NCI-H446 treated with DMSO at 0.1 percent for 48 hours (cell line): ENCODE measurements at places on chromosomes 2 and 18.

- DNase-seq: no peak
Measured at GRCh38 chr2:63842149-63843061, 709 bp downstream of the UGP2 start.

GRCh38 chr2:157840568-157841156, 35.5 kb downstream of the ACVR1 start:
- no peak for DNase-seq

DNA sequence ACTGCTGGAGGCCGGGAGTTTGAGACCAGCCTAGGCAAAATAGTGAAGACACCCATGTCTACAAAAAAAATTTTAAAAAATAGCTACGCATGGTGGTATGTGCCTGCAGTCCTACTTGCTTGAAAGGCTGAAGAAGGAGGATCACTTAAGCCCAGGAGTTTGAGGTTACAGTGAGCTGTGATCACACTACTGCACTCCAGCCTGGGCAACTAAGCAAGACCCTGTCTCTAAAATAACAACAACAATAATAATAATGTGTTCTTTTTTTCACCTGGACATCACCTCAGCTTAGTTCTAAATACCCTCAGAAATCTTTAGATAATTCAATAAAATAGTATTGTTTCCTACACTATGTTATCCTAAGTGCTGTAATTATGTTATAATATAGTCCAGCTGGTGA, 397.1 kb upstream of the ZNF804A start:
- DNase-seq: no peak

DNA sequence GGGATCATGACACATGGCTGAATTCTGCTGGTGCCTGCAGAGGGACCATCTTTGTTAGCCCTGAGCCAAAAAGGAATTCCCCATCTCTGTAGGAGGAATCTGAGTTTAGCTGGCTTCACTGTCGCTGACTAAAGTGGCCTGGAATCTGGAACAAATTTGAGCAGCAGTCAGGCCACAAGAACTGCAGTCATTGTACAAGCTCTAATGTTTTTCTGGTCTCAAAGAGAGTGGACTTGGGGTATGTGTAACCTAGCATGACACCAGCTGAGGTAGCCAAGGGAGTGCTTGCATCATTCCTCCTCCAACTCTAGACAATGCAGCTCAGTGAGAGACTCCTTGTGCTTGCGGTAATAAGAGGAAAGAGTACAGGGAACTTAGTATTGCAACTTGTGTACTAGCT, 539.1 kb upstream of the LRRTM4 start:
- no peak for DNase-seq

DNA sequence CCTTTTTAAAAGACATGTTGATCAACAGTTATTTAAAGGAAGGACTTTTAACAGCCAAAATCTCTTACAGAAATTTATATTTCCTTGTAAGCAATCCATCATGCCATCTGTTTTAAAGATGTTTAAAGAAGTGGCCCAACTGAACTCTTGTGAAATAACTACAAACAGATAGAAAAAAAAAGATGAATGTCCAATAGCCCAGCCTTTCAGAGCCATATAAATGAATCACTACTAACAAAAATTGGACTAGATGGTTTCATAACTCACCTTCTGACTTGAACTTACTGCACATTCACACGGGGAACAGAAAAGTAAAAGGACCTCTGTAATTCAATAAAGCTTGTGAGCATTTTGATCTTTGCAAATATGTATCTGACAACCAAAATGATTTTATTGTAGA, 319.0 kb upstream of the CHAC2 start:
- DNase-seq: no peak

- no peak for DNase-seq
Measured at GRCh38 chr2:186426153-186427016, 59.7 kb upstream of the ZC3H15 start.

DNA sequence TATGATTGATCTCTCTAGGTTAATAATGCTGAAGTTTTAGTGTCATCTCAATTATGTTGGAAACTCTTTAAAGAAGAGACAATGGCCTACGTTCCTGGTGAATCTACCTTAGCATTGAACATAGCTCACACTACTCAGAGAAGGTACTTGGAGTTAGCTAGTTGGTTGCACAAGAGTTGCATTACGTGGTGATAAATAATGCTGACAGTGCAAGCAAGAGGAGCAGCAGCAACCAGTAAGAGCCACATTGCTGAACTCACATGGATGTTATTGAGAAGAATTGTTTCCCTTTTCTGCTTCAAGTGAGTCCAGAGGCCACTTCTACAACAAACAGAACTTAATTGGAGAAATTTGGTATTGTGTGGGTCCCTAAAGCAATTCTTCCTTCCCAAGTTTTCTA, 737.1 kb downstream of the TDRD15 start:
- DNase-seq: no peak

GRCh38 chr18:12023375-12023774, 42.1 kb downstream of the IMPA2 start:
- DNase-seq: no peak

GRCh38 chr2:40760071-40760666, 308.3 kb upstream of the SLC8A1 start:
- peak; percentile 25 for DNase-seq

DNA sequence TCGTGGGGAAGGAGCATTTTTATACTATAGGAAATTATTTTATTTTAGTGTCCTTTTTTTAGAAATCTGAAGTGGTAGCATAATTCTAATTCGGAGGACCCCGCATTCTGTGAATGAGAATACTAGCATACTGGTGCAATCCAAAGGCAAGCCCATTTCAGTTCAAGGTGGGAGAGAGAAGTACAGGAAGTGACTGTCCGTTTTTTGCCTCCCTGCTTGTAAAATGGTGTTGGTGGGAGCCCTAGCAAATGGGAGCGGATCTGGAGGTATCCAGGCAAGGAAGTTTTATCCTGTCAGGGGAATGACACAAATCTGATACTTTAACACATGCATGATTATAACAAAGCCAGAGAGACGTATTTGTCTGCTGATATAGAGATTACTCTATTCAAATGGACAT, 141.7 kb downstream of the ESCO1 start:
- DNase-seq: no peak

GRCh38 chr2:144439993-144440392, 79.9 kb downstream of the ZEB2 start:
- DNase-seq: no peak

DNA sequence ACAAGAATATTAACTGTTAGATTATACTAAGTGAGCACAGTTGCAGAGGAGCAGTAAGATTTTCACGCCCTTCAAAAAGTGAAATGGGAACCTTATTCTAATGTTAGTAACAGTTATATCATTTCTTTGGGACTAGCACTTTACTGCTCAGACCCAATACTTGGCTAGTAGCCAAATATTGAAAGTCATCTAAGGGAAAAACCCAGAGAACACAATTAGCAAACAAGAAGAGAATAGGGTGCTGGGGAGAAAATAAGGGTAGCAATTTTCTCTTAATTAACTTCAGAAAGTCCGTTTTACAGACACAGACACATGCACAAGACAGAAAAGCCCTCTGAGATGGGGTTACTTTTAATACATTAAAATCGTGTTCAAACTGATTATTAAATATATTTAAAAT, 71.8 kb downstream of the ID2 start:
- peak; percentile 23 for DNase-seq

- no peak for DNase-seq
Measured at GRCh38 chr2:152367547-152368390, 32.8 kb downstream of the FMNL2 start.
